ENCODE measurements at places on chromosomes 4 and X. TPM values are rescaled to one million over a fixed set of nuclear protein-coding genes. Genes with fewer than 3 reads are reported as not detected.
A peak's percentile ranks its signal among the peaks of the same experiment; 100 is the strongest.

Gene TMEM150C
- total RNA-seq = 0.06 TPM

Gene STATH
- not detected for total RNA-seq

Gene FOXP3
- not detected for total RNA-seq

Gene OTUD6A
- not detected for total RNA-seq

GRCh38 chr4:113145519-113146291 is 96.3 kb downstream of the ANK2 start:
- H3K27ac ChIP-seq = no peak overlapping the region
- no peak overlapping the region for H3K4me3 ChIP-seq
- no peaks in the 10 kb centered on the region for H3K36me3 ChIP-seq
- H3K4me1 ChIP-seq = peaks cover 41% of the 10 kb centered on the region
- no peak for DNase-seq
- no peaks in the 10 kb centered on the region for H3K27me3 ChIP-seq

Gene PABPC1L2A
- not detected for total RNA-seq

- no peaks in the 10 kb centered on the region for H3K27me3 ChIP-seq
- no peaks in the 10 kb centered on the region for H3K36me3 ChIP-seq
- DNase-seq = no peak
- H3K4me3 ChIP-seq = no peak overlapping the region
- no peaks in the 10 kb centered on the region for H3K4me1 ChIP-seq
Measured at GRCh38 chrX:110143454-110144210, 140.7 kb downstream of the TMEM164 start.

DNA sequence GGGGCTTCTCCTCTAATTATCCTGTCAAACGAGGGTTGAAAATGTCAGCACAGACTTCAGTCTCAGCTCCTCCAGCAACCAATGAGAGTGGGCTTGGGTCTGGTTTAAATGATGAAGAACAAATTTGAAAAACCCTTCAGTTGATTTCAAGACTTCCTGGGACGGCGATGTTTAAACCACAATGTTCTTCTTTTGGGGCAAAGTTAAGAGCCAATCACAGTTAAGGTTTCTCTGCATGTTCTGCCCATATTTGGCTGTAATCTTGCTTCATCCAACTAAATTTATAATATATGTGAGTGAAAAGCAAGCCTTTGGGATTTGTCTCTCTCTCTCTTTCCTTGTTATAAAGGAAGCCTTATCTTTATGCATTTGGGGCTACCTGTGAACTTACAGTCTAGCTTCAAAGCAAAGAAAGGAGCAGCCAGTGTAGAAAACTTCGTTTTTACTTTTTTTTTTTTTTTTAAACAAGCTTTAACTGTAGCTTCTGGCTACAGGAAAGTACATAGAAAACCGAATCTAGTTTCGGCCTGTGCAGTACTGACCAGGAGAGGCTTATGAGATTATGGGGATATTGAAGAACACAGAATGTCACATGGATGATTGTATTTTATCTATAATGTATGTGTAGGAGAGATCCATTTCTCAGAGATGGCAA is 46.8 kb upstream of the FAM9C start:
- no peak for DNase-seq
- no peaks in the 10 kb centered on the region for H3K36me3 ChIP-seq
- no peak overlapping the region for H3K4me3 ChIP-seq

Gene SASH3
- total RNA-seq = not detected

Gene SLIT2
- total RNA-seq = 13.4 TPM

Gene SCD5
- total RNA-seq = 17.2 TPM

- no peaks in the 10 kb centered on the region for H3K4me1 ChIP-seq
- DNase-seq = no peak
- H3K27me3 ChIP-seq = no peaks in the 10 kb centered on the region
- no peaks in the 10 kb centered on the region for H3K36me3 ChIP-seq
- H3K27ac ChIP-seq = no peak overlapping the region
- no peak overlapping the region for H3K4me3 ChIP-seq
Measured at GRCh38 chr4:165715211-165715610, 157.8 kb upstream of the TLL1 start.

GRCh38 chr4:9849538-9849920 is 68.1 kb downstream of the DRD5 start:
- H3K4me1 ChIP-seq = no peaks in the 10 kb centered on the region
- DNase-seq = no peak
- H3K36me3 ChIP-seq = no peaks in the 10 kb centered on the region
- no peaks in the 10 kb centered on the region for H3K27me3 ChIP-seq
- H3K4me3 ChIP-seq = no peak overlapping the region
- no peak overlapping the region for H3K27ac ChIP-seq

Gene HERC5
- total RNA-seq = 4.9 TPM

- DNase-seq = no peak
- H3K4me3 ChIP-seq = peak within 1 kb of the TSS; percentile 28
- H3K4me1 ChIP-seq = no peaks in the 10 kb centered on the region
Measured at GRCh38 chrX:110795645-110796406, at the start of gene CHRDL1. Gene CHRDL1, minus strand, starts transcription at chrX:110795817. Its CDS starts 3,636 bp downstream, at chrX:110792181.

DNA sequence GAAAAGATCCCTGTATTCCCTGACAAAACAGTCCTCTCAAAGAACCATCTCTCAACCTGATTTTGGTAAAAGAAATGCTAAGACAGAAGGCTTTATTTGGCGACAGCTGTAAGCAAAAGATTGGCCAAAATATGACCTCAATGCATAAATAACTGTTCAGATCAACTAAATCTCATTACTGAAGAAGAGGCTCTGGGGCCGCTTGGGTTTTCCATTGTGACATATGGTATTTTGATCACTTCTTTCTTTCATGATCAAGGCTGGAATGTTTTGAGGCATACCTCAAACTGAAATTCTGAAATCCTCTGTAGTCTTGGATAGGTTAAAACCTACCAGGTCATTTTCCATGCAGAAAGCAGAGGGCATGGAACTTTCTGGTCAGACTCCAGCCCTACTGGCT is 106.3 kb downstream of the C4orf51 start:
- H3K36me3 ChIP-seq = peaks cover 19% of the 10 kb centered on the region
- H3K4me1 ChIP-seq = peaks cover 28% of the 10 kb centered on the region
- no peak overlapping the region for H3K4me3 ChIP-seq
- no peaks in the 10 kb centered on the region for H3K27me3 ChIP-seq

- no peaks in the 10 kb centered on the region for H3K36me3 ChIP-seq
- H3K4me1 ChIP-seq = peaks cover 31% of the 10 kb centered on the region
- H3K4me3 ChIP-seq = no peak overlapping the region
- H3K27me3 ChIP-seq = no peaks in the 10 kb centered on the region
- peak; percentile 95 for DNase-seq
Measured at GRCh38 chrX:2677764-2678163, 13.3 kb upstream of the CD99 start.

Gene AFF2
- 0.13 TPM for total RNA-seq

Gene REELD1
- 0.05 TPM for total RNA-seq

- no peak overlapping the region for H3K27ac ChIP-seq
- no peaks in the 10 kb centered on the region for H3K4me1 ChIP-seq
- no peaks in the 10 kb centered on the region for H3K27me3 ChIP-seq
Measured at GRCh38 chr4:121025540-121025939, 46.8 kb downstream of the NDNF start.

DNA sequence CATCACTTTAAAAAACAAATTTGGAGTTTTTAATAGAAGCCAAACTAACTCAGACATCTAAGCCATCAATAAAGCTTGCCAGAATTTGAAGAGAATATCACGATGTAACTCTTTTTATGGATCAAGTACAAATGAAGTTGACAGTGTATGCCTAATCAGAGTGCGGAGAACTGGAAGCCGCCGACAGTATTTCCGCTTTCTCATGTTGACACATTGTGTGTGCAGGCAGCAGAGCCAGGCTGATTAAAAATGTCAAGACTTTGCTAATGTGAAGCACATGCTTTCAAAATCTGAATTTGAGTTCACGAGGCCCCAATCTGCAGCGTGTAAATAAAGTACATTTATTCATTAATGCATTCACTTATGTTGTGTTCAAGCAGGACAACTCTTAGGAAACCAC is 161.2 kb downstream of the TENM3 start:
- H3K27ac ChIP-seq = no peak overlapping the region
- DNase-seq = no peak
- H3K36me3 ChIP-seq = no peaks in the 10 kb centered on the region
- H3K27me3 ChIP-seq = no peaks in the 10 kb centered on the region
- no peaks in the 10 kb centered on the region for H3K4me1 ChIP-seq

DNA sequence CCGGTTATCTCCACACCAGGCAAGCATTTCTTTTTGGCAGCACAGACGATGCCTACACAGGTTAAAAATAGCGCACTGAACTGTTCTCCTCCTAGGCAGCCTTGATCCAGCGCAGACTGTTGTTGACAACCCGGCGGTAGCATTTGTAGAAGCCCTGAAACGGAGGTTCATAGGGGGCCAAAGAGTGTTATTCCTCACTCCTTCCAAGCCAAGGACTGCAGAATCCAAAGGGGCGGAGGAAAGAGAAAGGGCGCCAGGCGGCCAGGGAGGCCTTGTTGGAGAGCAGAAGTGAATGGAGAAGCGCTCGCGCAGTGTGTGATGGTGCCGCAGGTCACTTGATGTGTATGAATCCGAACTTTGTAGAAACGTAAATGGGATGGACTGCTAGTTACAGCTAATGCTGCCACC is 82.7 kb downstream of the TENM3 start:
- H3K4me1 ChIP-seq = no peaks in the 10 kb centered on the region
- no peak for DNase-seq
- peaks cover 28% of the 10 kb centered on the region for H3K36me3 ChIP-seq
- no peak overlapping the region for H3K27ac ChIP-seq

- H3K4me1 ChIP-seq = peaks cover 38% of the 10 kb centered on the region
- no peak overlapping the region for H3K4me3 ChIP-seq
- no peaks in the 10 kb centered on the region for H3K36me3 ChIP-seq
- no peak for DNase-seq
Measured at GRCh38 chr4:113440371-113440770, 321.2 kb downstream of the CAMK2D start.

DNA sequence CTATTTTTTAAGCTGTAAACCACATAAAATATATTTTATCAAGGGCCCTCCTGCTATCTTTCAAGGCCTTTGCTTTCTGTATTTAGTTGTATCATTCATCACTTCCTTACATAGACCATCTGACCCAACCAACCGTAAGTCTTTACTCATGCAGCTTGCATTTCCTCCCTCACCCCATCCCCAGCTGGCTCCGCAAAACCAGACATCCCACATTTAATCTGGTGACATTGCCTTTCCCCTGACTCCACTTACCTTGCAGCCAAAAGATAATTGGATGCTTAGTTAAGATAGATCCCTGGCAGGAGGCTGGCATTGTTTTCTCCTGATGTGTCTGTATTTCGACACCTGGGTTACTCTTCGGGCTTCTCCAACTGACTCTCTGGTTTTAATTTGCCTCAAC is 183.7 kb upstream of the LDB2 start:
- no peak overlapping the region for H3K27ac ChIP-seq
- H3K4me1 ChIP-seq = no peaks in the 10 kb centered on the region
- H3K4me3 ChIP-seq = no peak overlapping the region

DNA sequence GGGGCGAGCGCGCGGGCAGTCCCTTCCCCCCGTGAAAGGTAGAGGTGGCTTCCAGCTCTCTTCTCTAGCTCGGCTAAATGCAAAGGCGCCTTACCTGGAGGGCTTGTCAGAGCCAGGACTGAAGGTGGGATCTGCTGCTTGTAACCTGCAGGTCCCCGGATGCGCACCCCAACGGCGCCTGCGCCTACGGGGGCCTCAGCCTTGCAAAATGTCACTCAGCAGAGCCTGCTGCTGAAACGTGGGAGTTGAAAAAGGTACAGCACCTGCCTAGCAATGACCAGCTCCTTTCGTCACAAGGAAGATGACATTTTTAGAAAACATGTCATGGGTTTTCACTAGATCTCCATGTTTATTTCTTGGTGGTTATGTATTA is 583 bp downstream of the ABHD18 start:
- H3K27ac ChIP-seq = peak overlapping the region; percentile 37
- H3K4me1 ChIP-seq = peaks cover 5% of the 10 kb centered on the region
- no peak for DNase-seq
- no peaks in the 10 kb centered on the region for H3K27me3 ChIP-seq

- no peak for DNase-seq
- H3K27me3 ChIP-seq = no peaks in the 10 kb centered on the region
- H3K4me1 ChIP-seq = no peaks in the 10 kb centered on the region
- H3K36me3 ChIP-seq = no peaks in the 10 kb centered on the region
- no peak overlapping the region for H3K4me3 ChIP-seq
Measured at GRCh38 chr4:176664964-176665363, 127.8 kb downstream of the VEGFC start.

DNA sequence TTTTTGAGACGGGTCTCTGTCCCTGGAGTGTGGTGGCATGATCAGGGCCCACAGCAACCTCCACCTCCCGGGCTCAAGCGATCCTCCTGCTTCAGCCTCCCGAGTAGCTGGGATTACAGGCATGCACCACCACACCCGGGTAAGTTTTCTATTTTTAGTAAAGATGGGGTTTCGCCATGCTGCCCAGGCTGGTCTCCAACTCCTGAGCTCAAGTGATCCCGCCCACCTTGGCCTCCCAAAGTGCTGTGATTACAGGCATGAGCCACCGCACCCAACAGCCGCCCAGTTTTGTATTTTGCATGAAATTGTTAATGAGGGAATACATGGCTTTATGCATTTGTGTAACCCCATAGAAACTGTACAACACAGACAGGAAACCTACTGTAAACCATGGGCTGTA is 2.8 kb upstream of the ARHGAP4 start:
- H3K4me3 ChIP-seq = no peak overlapping the region
- H3K27ac ChIP-seq = no peak overlapping the region
- no peaks in the 10 kb centered on the region for H3K27me3 ChIP-seq
- DNase-seq = no peak
- peaks cover 35% of the 10 kb centered on the region for H3K36me3 ChIP-seq
